ENCODE measurements at places on chromosomes 4 and X. TPM values are rescaled to one million over a fixed set of nuclear protein-coding genes. Genes with fewer than 3 reads are reported as not detected.

The AREG gene
- 4.6 TPM for total RNA-seq

The AFM gene
- total RNA-seq, result not detected

The TLR2 gene
- 11.5 TPM for total RNA-seq

The BTC gene
- total RNA-seq, result 0.35 TPM

The PCDH10 gene
- 0.39 TPM for total RNA-seq

The F8A3 gene
- 5.9 TPM for total RNA-seq

GRCh38 chr4:186144946-186145569, 40.6 kb downstream of the FAM149A start:
- DNase-seq, result peak; percentile 65

DNA sequence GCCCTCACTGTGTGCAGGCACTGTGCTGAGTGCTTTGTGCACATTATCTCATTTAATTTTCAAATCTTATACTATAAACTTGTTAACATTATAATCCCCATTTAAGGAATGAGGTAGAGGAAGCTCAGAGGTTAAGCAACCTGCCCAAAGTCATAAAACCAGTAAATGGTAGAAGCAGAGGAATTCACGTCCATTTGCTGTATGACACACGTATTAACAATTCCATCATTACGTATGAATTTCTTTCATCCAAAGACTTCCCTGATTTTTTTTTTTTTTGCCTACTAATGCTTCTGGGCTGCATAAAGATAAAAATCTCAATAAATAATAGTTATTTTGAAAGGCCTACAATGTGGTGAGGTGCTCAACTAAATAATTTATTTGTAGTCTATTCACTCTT, 64.5 kb upstream of the H2AZ1 start:
- no peak for DNase-seq

DNA sequence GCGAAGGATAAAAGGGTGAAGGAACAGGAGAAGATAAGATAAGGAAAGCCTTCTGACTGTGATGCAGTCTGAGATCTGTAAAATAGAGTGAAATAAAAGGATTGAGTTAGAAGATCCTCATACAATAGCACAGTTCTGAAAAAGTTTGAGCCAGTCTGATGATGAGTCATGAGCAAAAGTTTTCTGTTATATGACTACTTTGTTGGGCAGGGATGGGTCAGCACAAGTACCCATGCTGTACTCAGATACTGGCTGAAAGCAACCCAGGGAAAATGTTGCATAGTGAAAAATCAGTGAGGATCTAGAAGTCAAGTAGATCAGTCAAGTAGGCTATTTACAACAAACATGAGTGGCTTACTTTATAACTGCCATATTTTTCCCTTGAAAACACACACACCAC, 253.5 kb downstream of the PCDH10 start:
- no peak for DNase-seq

GRCh38 chrX:129581904-129582303, 41.8 kb downstream of the OCRL start:
- no peak for DNase-seq

DNA sequence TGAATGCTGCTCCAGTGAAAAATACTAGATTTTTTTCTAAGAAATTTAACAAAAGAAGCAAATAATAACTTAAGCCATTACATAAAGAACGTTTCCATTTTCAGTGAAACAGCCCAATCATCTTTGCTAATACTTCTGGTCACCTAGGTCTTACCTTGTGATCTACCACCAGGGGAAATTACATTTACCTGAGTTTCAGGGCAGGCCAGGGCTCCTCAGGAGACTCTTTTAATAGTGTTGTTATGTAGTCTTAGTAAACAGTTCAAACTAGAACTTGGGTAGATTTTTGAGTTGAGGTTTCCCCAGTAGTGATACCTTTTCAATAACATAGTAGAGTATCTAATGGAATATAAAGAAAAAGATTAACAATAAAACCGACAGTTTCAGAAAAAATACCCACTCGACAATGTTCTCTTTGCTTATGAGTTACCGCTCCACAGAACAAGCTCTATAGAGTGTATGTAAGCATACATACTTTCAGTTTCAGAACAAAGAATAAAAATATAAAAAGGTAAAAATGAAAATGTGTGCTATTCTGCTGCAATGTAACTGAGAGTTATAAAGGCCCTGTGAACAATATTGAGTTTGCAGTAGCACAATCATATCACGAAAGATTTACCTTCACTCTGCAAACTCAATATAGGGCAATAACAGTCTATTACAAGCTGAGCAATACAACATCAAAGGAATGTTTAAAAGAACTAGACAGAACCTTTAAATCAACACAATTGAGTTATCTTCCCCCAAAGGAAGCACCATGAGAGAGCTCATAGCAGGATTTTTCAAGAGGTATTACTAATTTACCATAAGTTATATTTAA, 165.8 kb downstream of the ATOH1 start:
- no peak for DNase-seq

DNA sequence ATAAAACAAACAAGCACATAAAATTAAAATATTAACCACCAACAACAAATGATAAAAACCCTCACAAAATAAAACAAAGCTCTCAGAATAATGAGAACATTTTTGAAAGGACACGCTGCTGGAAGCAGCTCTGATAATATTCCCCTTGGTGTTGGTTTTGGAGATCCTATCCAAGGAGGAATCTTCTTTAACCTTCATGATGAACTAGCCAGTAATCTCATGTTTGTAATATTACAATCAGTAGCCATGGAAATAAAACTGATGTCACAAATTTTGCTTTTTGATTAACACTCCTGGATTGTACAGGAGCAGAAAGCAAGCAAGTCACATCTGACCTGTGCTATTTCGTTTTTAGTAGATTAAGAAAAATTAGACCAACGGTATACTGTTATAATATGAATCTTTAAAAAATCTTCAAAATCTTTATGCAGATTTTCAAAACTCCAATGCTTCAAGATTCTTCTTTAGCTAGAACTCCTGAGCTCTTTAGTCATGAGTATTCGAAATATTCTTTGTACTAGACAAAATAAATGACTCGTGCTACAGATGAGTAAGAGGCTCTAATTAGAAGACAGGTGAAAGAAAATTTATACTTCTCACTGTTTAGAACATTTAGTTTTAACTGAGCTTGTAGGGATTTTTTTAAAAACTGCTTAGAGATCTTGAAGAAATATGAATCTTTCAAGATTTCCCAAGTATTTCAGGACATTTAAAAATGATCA, 154.1 kb downstream of the RASL11B start:
- DNase-seq, result no peak

GRCh38 chr4:1900624-1901023, 29.4 kb downstream of the NSD2 start:
- DNase-seq, result no peak

GRCh38 chr4:143512978-143513313, 556 bp upstream of the SMARCA5 start:
- no peak for DNase-seq

DNA sequence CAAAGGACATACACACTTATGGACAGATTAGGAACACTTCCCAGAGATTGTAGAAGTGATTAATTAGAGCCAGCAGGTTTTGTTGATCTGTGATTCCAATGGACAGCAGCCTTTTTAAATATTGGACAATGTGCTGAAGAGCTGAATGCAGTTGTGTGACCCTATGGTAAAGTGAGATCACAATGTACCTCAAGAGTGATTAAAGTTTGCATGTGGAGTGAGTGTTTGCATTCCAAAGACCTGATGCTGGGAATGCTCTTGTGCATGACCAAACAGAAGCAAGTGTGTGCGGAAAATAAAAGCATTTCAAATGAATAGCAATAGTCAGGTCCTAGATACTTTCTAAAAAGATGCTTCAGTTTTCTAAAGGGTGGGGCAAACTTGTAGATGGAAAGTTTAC, 154.1 kb downstream of the BANK1 start:
- no peak for DNase-seq

- DNase-seq, result no peak
Measured at GRCh38 chrX:9538544-9539045, 73.7 kb downstream of the TBL1X start.

DNA sequence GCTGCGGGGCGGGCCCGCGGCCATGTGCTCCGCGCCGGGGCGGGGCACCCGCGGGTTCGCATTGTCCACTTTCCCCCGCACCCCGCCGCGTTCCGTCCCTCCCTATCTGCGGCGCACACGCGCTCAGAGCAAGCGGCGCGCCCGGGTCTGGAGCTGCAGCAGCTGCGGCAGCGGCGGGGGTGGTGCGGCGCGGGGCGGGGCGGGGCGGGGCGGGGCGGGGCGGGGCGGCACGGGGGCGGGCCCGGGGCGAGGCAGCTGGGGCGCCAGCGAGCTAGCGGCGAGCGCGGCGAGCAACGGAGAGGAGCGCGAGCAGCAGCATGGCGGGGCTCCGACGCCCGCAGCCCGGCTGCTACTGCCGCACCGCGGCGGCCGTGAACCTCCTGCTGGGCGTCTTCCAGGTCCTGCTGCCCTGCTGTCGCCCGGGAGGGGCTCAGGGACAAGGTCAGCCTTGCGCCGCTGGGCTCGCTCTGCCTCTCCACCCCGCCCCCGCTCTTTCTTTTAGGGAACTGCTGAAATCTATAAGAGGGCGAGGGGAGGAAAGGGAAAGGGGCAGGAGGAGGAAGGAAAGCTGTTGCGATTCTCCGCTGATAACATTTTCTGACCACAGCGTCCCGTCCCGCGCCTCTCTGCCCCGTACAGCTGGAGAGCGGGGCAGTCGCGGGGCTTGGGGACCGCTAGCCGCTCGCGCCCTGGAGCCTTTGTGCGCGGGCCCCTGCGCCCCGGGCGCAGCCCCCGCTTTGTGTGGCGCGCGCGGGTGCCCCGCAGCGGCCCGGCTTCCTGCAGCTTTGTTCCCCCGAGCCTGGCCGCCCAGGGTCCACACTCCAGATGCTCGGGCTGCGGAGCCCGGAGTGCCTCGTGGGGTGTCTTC, at the start of gene TMEM131L:
TMEM131L (plus strand) TSS at position 280 of the 868 bp plus-strand sequence; CDS start at position 318, 38 bp downstream.
- DNase-seq, result peak; percentile 77

Data from left cardiac atrium (tissue), 4 donors.